ENCODE measurements at places on chromosomes 2 and 18. TPM values are rescaled to one million over a fixed set of nuclear protein-coding genes. Genes with fewer than 3 reads are reported as not detected.

The OTOS gene
- total RNA-seq: not detected

The SERPINB3 gene
- total RNA-seq: not detected

The ZNF521 gene
- total RNA-seq: 25.0 TPM

The VIL1 gene
- not detected for total RNA-seq

The CERS6 gene
- 4.1 TPM for total RNA-seq

The UPP2 gene
- total RNA-seq: not detected

The KCNS3 gene
- total RNA-seq: 0.43 TPM

The LOXL3 gene
- total RNA-seq: 57.5 TPM

The GPR155 gene
- 4.8 TPM for total RNA-seq

The GDF7 gene
- total RNA-seq: 0.14 TPM

The PSMA8 gene
- total RNA-seq: not detected

The RRM2 gene
- total RNA-seq: 4.4 TPM

The IL1F10 gene
- not detected for total RNA-seq

The RAD51AP2 gene
- not detected for total RNA-seq

The NAT8 gene
- total RNA-seq: not detected

Data from smooth muscle cell of bladder (primary cell).